ENCODE measurements at places on chromosomes 12 and 14.
A peak's percentile ranks its signal among the peaks of the same experiment; 100 is the strongest.

DNA sequence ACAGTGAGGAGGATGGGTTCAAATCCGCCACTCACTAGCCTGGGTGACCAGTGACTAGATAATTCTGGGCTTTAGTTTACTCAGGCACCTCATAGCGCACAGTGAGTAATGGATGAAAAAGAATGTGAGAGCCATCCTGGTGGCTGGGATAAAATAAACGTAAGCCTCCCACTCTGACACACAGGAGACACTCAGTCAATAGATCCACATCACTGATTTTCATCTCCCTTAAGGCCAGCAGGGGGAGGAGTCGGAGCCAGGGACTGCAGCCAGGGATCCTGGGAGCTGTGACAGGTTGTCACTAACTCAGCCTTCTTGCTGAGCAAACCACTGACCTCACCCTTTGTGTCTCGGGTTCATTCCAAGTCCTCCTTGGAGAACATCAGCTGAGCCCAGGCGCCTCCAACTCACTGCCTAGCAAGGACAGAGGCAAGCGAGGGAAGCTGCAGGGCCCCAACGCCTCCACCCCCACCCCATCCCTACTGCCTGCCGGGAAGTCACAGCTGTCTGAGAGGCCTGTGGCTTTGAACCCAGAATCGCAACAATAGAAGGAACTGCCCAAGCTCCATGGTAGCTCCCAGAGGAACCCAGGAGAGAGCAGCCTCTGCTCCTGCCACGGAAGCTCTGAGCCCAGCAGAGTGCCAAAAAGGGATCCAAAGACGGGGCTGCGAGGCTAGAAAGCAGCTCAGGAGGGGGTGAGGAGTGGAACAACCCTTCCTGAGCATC is 30.7 kb downstream of the PXN start:
- DNase-seq = peak; percentile 80

DNA sequence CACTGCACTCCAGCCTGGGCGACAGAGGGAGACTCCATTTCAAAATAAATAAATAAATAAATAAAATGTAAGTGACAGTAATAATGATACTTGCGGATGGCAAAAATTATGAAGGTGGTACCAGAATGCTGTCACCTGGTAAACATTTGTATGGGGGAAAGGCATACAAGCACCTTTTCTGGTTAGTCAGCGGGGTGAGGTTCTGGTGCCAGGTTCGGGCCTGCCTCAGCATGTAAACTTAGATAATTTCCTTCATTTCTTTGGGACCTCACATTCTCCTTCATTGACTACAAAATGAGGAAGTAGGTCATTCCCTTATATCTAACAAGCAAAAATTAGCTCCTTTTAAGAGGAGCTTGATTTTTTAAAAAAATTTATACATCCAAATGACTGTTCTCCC is 10.8 kb downstream of the VTI1B start:
- peak; percentile 38 for DNase-seq

GRCh38 chr12:76964784-76965571 is 86.2 kb upstream of the CSRP2 start:
- peak; percentile 67 for DNase-seq

- DNase-seq = peak; percentile 89
Measured at GRCh38 chr12:103841690-103842584, 903 bp upstream of the NT5DC3 start.

DNA sequence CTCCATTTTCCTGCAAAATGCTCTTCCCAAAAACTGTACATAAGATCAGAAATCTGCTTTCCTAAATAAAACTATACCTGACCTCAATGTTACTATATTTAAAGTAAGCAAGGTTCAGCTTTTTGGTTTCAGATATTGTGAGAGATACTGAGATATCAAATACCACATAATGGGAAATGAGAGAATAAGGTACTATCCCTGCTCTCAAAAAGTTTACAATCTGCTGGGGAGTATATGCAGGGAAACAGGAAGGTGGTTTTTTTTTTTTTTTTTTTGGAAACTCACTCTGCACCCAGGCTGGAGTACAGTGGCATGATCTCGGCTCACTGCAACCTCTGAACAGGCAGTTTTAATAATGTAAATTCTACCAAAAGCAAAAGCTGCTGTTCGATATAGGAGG is 49.0 kb downstream of the HELB start:
- no peak for DNase-seq

- DNase-seq = no peak
Measured at GRCh38 chr12:113086249-113087164, 30.0 kb downstream of the DTX1 start.

DNA sequence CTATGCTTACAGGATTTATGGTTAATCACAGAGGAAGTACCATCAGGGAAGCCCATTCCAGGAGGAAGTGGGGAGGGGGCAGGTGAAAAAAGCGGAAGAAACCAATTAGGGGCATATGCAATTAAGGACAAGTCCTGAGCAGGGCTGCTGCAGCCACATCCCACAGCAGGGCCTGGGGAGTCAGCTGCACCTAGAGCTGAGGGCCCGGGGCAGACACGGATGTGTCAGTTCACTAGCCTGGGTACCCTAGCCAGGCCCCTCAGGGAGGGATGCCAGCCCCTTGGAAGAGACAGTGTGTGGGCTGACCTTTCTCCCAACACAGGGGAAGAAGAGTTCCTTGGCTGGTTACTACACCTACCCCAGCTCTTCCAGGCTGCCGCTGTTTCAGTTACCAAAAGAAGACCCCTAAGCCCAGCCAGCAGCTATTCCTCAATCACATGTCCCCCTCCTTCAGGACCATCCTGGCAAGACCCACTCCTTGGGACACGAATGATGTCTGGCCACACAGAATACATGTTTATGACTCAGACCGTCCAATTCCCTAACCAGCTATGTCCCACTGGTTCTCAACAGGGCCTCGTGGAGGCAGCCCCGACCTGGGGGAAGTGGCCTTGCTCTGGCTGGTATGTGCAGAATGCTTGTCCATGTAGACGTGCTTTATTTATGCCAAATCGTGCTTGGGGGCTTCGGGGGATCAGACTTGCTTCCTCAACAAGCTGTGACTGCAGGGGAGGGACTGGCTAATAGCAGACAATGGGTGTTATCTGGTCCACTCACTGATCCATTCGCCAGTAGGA is 133.7 kb upstream of the RTL1 start:
- DNase-seq = no peak

Data from keratinocyte (primary cell).